OCI-LY7 (cell line): ENCODE measurements at places on chromosomes 4 and X. TPM values are rescaled to one million over a fixed set of nuclear protein-coding genes. Genes with fewer than 3 reads are reported as not detected.

SLC16A2 gene
- not detected in 2 replicates for total RNA-seq

TRAM1L1 gene
- total RNA-seq, result not detected in 2 replicates

P2RY8 gene
- 122 and 149 TPM in 2 replicates for total RNA-seq

PNMA6A gene
- total RNA-seq, result 2.2 and 2.4 TPM in 2 replicates

SMIM10 gene
- 0.96 and 1.5 TPM in 2 replicates for total RNA-seq

SH3BP2 gene
- 23.8 and 31.6 TPM in 2 replicates for total RNA-seq

VCX3B gene
- not detected in 2 replicates for total RNA-seq

GAGE1 gene
- total RNA-seq, result not detected in 2 replicates

UGT2A1 gene
- not detected in 2 replicates for total RNA-seq

WAS gene
- 87.0 and 89.7 TPM in 2 replicates for total RNA-seq

CHRDL1 gene
- not detected in 2 replicates for total RNA-seq

GUCY1B1 gene
- not detected in 2 replicates for total RNA-seq

ADRA2C gene
- total RNA-seq, result 0.21 TPM in 1 of 2 replicates, not detected in the other

CT83 gene
- not detected in 2 replicates for total RNA-seq

NSUN7 gene
- total RNA-seq, result 0.31 TPM in 1 of 2 replicates, not detected in the other

PDCL2 gene
- not detected in 2 replicates for total RNA-seq

SOD3 gene
- not detected in 2 replicates for total RNA-seq

FGB gene
- not detected in 2 replicates for total RNA-seq

PDE6B gene
- not detected in 2 replicates for total RNA-seq

TMSB15C gene
- total RNA-seq, result 9.0 and 10.6 TPM in 2 replicates

GTPBP6 gene
- total RNA-seq, result 53.6 and 53.9 TPM in 2 replicates

KLB gene
- total RNA-seq, result not detected in 2 replicates

PRSS12 gene
- not detected in 2 replicates for total RNA-seq

PNPLA4 gene
- total RNA-seq, result 10.7 and 14.6 TPM in 2 replicates

GASK1B gene
- total RNA-seq, result 4.4 and 5.1 TPM in 2 replicates

HSFX3 gene
- total RNA-seq, result not detected in 2 replicates

CCDC158 gene
- not detected in 2 replicates for total RNA-seq

AKAP14 gene
- not detected in 2 replicates for total RNA-seq

PCYT1B gene
- not detected in 2 replicates for total RNA-seq

RTL5 gene
- total RNA-seq, result not detected in 2 replicates

TDO2 gene
- total RNA-seq, result not detected in 2 replicates

SPON2 gene
- 33.3 and 35.3 TPM in 2 replicates for total RNA-seq

CXCL1 gene
- total RNA-seq, result not detected in 2 replicates

ATP10D gene
- 19.1 and 20.2 TPM in 2 replicates for total RNA-seq

TMEM156 gene
- total RNA-seq, result 29.4 and 35.7 TPM in 2 replicates

MAPK10 gene
- total RNA-seq, result 26.0 and 32.0 TPM in 2 replicates

MAP7D2 gene
- total RNA-seq, result 0.13 TPM in 1 of 2 replicates, not detected in the other

DAPP1 gene
- total RNA-seq, result 69.8 and 71.9 TPM in 2 replicates

GPR82 gene
- 0.20 and 0.53 TPM in 2 replicates for total RNA-seq

TMEM255A gene
- total RNA-seq, result not detected in 2 replicates

CT45A6 gene
- total RNA-seq, result not detected in 2 replicates

GLRA2 gene
- not detected in 2 replicates for total RNA-seq

XG gene
- not detected in 2 replicates for total RNA-seq

CLIC2 gene
- not detected in 2 replicates for total RNA-seq

HELT gene
- not detected in 2 replicates for total RNA-seq

ZNF330 gene
- 56.0 and 60.9 TPM in 2 replicates for total RNA-seq

GYPA gene
- total RNA-seq, result not detected in 2 replicates

ADAMTS3 gene
- not detected in 2 replicates for total RNA-seq

ERVMER34-1 gene
- total RNA-seq, result not detected in 2 replicates

CT45A10 gene
- total RNA-seq, result not detected in 2 replicates

SLC7A11 gene
- 16.7 and 18.1 TPM in 2 replicates for total RNA-seq

HTR2C gene
- not detected in 2 replicates for total RNA-seq

PCDH18 gene
- not detected in 2 replicates for total RNA-seq

SH3D19 gene
- not detected in 2 replicates for total RNA-seq

IBSP gene
- not detected in 2 replicates for total RNA-seq

FREM3 gene
- total RNA-seq, result not detected in 2 replicates
